Cortex of kidney (tissue), 1 donor: ENCODE measurements at places on chromosomes 7 and 10.

DNA sequence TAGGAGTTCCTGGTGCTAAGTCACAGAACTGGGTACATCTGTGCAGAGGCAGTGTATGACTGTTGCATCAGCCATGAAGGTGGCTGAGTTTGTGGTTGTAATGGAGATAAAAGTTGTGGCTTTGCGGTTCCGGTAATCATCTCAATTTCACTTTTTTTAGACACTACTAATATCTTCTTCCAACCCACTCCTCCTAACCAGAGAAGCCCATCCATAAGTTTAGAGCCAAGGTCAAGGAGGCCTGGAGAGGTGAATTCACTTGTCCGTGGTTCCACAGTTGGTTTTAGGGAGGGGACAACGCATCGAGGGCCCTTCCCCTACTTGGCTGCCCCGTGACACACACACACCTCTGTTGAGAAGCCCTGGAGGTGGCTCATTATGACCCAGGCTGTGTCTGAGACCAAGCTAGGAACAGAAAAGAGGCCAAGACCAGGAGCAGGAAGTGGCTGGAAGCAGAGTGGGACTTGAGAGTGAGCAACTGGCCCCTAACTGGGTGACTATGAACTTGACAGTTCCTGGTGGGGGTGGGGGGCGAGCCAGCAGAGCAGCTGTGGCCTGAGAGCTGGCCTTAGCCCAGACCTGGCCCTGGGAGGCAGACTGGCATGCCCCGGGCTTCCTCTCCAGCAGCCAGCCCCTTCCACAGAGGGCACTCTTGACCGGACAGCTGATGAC is 66.8 kb upstream of the COL13A1 start:
- no peak for DNase-seq

GRCh38 chr10:34792881-34793280 is 22.2 kb downstream of the PARD3 start:
- no peak for DNase-seq

DNA sequence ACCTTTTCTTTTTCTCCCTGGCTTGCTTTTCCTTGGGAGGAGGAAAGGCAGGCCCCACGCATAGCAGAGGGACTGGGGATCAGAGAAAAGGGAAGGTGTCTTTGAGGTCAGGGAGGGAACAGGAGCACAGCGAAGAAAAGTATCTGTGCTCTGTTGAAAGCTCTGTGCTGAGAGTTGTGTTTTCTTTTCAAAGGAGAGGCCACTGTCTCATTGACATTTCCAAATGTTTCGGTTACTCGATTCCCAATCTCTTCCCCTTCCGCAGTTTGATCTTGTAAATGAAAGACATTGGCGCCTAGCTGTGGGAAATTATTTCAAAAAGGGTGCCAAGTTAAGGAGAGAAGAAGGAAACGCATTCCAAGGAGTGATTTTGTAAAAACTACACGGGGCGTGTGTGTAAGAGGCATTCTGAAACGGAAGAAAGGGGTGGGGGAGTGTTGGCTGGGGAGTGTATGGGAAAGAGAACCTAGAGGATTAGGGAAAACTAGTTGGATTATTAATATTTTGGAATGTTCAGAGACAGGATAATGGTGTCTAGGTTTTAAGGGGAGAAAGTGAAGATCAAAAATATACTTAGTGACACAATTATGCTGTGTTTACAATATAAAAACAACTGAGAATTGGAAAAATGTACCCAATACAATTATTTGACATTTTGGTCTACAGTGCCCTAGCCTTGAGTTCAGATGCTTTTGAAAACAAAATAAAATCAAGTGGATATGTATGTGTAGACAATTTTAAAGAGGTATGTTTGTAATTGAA is 708 bp downstream of the KLHDC10 start:
- no peak for DNase-seq

GRCh38 chr10:593016-593415 is 96.5 kb downstream of the DIP2C start:
- no peak for DNase-seq

DNA sequence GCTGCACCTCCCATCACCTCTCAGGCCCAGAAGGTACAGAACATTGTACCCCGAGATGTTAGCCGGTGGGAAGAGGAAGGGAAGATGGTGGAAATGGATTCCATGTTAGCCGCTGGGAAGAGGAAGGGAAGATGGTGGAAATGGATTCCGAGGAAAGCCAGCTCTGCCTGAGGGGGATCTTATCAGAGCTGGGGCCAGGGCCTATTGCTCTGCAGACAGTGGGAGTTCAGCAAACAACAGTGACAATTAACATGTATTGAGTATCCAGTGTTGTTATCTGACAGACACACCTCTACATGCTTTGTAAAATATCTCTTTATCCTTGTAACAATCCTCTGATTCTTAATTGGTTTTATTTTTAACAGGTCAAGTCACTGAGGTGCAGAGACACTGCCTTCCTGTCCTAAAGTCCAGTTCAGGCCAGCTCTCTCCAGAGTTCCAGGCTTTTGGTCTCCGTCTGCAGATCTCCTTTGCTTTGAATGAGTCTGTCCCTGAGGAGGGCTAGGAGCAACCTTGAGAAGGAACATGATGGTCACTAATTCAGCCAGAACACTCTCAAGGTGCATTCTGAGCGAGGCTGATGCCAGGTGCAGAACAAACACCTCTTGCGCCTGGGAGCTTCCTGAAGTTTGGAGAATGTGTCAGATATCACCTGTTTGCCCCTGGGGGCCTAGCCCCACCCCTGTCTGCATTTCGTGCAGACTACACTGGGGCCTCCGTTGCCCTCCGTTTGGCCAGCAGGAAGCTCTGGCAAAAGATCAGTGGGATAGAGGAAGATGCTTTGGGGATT is 82.4 kb upstream of the PODXL start:
- DNase-seq: no peak

GRCh38 chr10:81116201-81116600 is 578.5 kb downstream of the SH2D4B start:
- no peak for DNase-seq

DNA sequence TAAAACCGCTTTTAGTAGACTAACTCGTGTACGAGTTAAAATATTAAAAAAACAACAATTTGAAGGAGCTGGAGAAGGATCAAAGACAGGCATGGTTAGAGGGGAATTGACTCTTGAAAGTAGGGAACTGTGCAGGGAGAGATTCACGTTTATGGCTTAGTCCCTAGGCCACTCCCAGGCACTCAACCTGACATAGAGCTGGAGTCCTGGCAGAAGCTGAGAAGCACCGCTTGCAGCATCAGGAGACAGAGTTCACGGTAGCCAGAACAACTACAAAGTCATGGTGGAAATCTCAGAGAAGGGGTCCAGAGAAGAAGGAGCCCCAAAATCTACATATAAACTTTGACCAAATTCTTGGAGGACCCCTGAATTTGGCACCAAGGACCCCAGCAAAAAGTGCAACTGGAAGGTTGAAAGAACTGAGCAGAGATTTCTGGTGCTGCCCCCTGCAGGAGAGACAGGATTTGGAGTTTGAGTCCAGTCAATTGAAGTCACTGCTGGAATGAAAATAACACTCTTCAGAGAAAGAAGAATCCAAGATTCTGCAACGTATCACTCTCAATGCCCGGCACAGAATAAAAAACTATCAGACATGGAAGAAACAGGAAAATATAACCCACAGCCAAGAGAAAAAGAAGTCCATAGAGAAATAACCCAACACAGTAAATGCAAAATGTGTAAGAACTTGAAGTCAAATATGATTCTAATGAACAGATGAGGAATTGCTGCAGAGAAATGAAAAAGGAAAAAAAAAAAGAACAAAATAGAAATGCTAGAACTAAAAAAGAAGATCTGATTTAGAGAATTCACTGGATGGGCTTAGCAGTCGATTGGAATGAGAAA is 493.3 kb upstream of the PODXL start:
- DNase-seq: no peak

DNA sequence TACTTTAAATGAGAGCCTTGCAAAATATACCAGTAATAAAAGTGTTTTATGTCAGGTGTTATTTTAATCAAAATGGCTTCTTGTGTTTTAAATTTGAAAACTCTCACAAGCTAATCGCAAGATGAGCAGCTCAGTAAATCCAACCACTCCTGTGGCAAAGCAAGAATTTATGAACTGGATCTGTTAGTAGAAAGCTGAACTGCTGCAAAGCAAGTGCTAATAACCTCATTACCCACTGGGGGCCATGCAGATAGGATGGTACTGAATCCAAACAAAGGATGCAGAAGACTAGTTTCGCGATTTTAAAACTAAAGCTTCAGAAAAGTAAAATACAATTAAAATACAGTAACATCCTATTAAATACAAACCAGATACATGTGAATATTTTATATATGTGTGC is 468.0 kb downstream of the PARD3 start:
- DNase-seq: no peak

DNA sequence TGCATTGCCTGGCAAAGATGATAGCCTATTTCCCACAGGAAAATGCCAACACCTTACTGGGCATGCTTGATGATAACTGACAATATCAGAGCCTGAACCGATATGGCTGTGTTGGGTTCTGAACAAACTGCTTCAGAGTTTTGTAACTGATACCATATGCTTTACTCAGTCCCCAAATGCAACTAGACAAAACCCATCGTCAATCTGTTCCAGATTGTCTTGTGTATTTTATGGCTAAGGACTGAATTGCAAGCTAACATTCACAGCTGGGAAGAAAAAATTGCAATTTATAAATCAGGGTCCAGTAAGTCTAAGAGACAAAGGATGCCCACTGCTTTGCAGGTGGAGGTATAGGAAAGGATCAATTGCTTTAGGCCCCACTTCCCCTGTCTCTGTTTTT is 116.8 kb upstream of the WNT16 start:
- no peak for DNase-seq

- DNase-seq: no peak
Measured at GRCh38 chr10:62842983-62843382, 26.8 kb upstream of the EGR2 start.
